T-helper 17 cell (primary cell): ENCODE measurements at places on chromosomes 2 and 18.

DNA sequence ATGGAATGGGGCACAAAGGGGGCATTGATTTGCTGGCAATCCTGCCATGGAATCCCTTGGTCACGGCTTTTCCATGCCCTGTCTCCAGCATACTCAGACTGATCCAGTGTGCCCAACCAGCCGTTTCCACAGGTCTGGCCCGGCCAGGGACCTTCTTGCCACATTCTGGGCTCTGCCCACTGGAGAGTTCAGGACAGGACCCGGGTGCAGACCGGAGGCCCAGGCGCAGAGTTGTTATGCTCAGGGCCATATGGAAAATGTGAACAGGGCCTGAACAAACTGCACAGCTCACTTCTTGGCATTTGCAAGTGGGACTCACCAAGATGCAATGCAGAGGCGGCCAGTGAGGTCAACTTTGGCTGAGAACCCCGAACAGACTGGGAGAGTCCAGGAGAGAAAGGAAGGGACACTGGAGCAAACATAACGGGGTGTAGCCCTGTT lies 15.6 kb upstream of the ASAP2 start:
- DNase-seq, result no peak

- no peak for DNase-seq
Observed at GRCh38 chr2:62076980-62077638, 118.8 kb upstream of the B3GNT2 start.

DNA sequence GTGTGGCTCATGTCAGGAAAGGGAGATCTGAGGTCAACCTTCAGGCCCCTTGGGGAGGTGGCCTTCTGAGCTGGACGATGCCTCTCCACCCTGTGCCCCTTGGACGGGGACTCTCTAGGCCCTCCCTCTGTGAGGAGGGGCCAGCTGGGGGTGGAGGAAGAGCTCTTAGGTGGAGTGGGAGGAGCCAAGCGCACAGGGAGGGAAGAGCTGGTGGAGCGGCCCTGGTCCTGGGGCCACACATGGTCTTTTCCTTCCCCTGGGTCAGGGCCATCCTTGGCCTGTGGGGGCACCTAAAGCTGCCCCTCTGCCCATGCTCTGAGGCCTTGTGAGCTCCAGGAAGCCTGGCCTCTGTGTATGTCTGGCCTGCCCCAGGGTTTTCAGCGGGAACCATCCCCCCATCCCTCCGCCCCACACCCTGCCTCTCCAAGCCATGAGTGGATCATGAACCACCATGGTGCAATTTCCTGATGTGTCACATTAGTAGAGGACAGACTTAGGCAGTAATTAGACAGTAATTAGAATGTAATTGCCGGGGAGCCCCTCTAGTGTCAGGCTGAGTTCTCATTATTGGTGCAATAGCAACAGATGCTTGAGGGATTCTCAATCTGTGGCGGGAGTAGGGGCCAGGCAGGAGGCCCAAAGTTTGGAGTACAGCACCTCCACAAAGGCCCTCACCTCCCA lies 63.0 kb downstream of the GLI2 start:
- no peak for DNase-seq

- no peak for DNase-seq
Observed at GRCh38 chr2:241880311-241881073, 11.0 kb downstream of the RTP5 start.

- DNase-seq, result no peak
Observed at GRCh38 chr2:5373200-5373599, 319.0 kb upstream of the SOX11 start.

GRCh38 chr2:128805918-128806317 lies 487.2 kb upstream of the HS6ST1 start:
- DNase-seq, result no peak

- no peak for DNase-seq
Observed at GRCh38 chr2:239288951-239289511, 111.8 kb downstream of the HDAC4 start.

DNA sequence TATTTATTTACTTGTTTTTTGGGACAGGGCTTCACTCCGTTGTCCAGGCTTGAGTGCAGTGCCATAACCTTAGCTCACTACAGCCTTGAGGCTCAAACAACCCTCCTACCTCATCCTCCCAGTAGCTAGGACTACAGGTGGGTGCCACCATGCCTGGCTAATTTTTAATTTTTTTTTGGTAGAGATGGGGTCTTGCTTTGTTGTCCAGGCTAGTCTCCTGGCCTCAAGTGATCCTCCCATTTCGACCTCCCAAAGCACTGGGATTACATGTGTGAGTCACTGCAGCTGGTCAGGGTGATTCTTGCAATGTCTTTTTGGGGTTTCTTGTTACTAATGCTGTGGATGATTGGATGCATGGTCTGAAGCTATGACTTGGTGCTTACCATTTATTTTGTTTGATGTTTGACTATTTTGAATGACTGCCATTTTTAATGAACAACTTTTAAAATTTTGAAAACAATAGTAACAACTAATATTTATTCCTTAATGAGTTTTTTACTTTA lies 6.5 kb downstream of the CERS6 start:
- no peak for DNase-seq

DNA sequence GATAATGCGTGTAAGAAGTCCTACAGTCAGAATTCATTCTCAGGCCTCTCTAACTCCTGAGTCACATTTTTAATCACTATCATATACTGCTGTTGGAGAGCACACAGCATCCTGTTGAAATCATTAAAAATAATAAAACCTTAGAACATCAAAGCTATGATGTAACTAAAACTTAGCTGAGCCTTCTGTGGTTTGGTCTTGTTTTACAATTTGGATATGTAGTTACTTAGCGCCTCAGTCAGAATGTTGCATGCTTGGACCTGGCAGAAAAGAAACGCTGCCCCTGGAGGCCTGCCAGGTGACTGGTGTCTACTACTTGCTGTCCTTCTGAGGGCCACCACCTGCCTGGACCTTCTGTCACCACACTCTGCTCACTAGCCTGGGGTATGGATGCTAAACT lies 261.1 kb upstream of the RASGRP3 start:
- DNase-seq, result no peak
